Stimulated activated CD4-positive, alpha-beta T cell treated with anti-CD3 and anti-CD28 coated beads, Interleukin-4, amount 100 ng/mL, for 48 hours (primary cell): ENCODE measurements at places on chromosomes 1 and 21.

GRCh38 chr1:117097443-117097842, 24.1 kb downstream of the TRIM45 start:
- no peak for DNase-seq

- no peak for DNase-seq
Observed at GRCh38 chr1:153277852-153278251, 18.4 kb downstream of the LORICRIN start.

DNA sequence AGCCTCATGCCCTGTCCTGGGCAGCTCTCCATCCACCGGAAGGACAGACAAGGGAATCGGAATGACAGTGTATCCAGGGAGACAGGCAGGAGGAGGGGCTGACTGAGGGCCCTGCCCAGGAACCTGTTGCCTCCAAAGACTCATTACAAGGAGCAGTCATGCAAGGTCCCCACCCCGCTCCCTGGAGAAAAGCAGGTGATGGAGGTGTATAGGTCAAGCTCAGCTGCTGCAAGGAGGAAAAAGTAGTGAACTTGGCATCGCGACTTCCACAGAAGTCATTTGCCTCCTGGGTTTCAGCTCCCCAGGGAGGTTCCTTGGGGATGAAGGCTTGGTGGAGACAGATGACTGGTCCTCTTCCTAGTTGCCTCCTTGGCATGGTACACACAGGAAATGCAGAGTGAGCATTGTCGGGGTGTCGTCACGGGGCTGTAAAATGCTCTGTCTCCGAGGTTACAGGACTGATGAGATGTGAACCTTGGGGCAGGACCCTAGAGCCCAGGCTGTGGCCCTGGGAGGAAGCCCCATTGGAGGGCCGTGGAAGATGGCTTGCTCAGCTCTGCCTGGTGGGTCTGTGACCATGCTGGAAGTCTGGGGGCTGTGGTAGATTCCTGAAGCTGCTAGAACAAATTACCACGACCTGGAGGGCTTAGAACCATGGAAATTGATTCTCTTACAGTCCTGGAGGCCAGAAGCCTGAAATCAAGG, 219.6 kb upstream of the C1orf174 start:
- DNase-seq, result no peak

- no peak for DNase-seq
Observed at GRCh38 chr1:67189953-67190352, 23.7 kb downstream of the IL23R start.

GRCh38 chr1:172745014-172745413, 86.1 kb downstream of the FASLG start:
- DNase-seq, result no peak

- no peak for DNase-seq
Observed at GRCh38 chr1:8031176-8031785, 5.2 kb upstream of the ERRFI1 start.

DNA sequence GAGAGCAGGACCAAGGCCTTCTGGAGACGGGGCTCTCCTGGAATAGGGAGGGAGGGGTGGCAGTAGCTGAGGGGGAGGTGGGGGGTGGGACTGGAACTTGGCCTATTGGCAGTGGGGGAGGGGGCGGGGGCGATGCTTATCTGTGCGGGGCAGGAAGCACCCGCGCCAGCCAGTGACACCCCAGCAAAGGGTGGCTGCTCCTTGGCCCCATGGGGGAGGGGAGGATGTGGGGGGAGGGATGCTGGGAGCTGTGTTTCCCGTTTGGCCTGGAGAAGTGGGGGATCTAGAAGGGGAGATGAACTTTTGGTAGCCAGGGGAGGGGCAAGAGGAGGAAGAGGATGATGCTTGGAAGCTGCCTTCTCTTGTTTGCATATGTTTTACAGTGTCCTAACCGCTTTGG, 11.0 kb downstream of the ZBTB7B start:
- no peak for DNase-seq

DNA sequence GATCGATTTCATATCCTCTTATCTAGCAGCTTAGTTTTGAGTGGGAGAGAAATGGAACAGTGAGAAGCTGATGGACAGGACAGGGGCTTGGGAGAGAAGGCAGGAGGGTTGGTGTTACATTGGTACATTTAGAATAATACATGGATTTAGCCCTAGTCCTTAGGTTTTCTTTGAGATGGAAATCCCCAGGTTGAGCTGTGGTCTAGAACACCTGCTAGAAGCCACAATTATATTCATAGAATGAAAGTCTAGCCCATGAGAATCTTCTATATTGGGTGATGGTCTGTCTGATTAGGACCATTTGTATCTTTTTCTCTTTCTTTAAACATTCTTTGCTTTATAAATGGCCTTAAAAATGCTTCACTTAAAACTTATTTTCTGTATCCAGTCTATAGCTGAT, 19.9 kb downstream of the CRNN start:
- DNase-seq, result no peak
